ENCODE measurements at places on chromosomes 6 and 20.

DNA sequence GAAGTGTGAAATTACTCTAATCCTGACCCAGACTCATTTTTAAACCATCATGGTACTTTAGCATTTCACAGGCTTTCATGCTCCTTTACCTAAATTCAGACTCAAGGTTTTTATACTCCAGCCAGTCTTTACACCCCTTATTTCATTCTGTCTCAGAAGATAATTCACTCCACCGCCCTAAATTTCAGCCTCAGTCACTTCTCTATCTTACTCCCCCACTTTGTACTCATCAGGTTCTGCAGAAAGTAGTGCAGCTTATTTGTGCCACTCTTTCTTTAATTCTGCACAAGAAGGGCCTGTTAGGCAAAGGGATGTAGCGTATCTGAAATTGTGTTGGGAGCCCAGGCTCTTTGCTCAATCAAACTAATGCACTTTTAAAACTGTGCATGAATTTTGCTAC lies 205.5 kb downstream of the ARHGAP18 start:
- no peak for DNase-seq

GRCh38 chr6:116514111-116514510 lies 2.7 kb downstream of the CALHM5 start:
- DNase-seq = no peak

DNA sequence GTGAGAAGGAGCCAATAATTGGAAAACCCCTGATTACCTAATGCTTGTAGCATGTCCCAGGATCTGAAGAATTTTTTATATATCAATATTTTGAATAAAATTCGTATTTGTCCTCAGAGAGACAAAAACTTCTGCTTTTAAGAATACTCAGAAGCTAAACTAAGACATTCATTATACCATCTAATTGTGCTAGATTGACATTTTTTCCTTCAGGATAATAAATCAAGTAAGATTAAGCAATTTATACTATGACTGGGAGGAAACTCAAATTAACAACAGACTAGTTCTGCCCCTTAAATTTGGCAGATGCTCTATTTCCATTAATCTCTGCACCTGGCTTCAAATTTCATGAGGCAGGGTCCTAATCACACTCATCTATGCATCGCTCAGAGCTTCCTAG lies 291.4 kb downstream of the PLCB1 start:
- DNase-seq = no peak

DNA sequence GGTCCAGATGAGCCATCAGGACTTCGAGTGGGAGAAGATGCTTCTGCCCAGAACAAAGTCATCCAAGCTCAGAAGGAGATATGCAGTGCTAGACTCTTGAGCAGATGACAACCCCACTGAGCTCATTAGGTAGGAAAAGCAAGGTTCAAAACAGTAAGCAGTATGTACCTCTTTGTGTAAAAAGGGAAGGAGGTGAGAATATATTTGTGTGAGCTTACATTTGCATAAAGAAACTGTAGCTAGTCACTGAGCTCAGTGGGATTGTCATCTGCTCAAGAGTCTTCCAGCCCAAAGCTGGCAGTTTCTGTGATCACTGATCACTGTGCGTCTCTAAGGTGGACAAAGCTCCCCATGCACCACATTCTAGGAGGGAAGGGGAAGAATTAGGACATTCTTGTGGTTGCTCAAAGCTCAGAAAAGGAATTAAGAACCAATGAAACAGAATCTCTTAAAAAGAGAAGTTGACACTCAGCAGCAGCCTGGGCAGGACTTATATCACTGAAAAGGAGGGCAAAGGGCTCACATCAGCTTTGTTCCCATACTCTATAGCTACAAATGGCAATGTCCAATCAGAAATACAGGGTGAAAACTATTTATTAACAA lies 90.0 kb upstream of the MAFB start:
- no peak for DNase-seq

GRCh38 chr6:127475823-127476176 lies 16.6 kb upstream of the KIAA0408 start:
- no peak for DNase-seq

DNA sequence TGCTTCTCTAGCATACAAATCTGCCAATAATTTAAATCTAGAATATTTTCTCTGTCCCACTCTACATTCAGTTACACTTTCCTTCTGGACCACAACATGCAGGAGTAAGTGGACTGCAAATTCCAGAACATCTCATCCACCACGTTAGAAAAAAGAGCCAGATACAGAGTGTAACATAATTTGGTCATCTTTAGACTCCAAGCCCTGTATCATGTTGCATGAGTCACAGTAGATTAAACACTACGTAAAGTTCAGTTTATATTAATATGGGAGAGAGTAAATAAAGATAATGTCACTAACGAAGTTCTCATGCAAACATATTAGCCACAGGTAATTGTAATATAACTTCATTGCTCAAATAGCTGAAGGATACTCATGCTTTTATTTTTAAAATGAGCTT lies 327.0 kb downstream of the C6orf118 start:
- DNase-seq = no peak

- no peak for DNase-seq
Measured at GRCh38 chr6:4281341-4282293, 146.2 kb upstream of the ECI2 start.

DNA sequence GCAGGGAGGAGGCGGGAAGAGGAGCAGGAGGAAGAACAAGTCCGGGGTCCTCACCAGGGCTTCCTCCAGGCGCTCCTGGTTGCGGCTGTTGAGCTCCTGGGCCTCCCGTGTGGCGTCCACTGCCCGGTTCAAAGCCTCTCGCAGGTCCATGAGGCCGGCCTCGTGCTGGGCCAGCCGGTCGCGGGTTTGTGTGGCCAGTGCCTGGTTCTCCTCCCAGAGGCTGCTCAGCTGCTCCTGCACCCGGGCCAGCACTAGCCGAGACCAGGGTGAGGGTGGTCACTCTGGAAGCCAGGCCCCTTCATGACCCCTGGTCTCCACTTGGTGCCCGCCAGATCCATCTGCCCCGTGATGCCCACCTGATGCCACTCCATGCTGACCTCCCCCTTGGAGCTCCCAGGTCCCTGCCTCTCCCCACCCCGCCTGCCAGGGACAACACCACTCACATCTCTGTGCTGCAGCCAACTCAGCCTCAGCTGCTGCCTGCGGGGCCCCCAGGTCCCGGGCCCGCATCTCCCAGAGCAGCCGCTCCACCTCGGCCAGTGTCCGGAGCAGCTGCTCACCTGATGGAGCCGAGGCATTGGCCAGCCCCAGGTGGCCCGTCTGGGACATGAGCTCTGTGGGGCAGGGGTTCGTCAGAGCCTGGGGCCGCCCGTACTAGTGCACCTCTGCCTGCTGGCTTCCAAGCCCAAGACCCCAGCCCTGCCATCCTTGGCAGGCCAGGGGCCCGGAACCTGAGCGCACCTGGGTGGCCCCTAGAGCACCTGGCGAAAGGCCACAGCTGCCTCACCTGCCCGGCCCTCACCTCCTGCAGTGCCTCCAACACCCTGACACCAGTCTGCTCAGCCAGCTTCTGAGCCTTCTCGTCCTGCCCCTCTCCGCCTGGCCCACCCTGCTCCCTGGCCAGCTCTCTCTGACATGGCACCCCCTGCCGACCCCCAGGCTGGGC lies 15.9 kb downstream of the ADRM1 start:
- no peak for DNase-seq

DNA sequence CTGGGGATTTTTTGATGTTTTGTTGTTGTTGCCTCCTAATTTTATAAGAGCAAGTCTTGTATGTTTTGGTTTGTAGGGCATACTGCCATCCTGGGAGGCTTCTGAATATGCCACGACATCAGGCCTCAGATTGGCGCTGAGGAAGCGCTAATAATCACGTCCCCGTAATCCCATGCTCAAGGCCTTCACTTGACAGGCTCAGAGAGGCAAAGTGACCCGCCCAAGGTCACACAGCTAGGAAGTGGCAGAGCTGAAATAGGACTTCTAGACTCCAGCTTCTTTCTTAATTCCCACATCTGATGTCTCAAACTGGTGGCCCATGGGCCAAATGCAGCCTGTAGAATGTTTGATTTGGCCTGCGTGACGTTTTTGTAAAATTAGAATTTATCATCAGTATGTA lies 73.5 kb upstream of the PTPN1 start:
- DNase-seq = no peak

DNA sequence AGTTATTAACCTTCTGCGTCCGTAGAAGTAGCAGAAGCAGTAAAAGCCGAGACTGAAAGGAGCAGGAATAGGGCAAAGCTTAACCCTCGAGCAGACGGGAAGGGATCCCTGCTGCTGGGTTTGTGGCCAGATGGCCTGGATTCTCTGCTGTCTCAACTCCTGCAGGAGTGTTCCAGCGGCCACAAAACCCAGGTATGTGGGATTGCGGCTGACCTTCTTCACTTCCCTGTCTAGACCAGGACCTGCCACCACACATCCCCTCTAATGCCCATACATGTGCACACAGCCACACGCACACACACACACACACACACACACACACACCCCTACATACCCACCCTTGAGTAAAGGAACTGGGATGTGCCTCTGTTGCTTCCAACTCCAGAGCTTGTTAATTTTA lies 33.1 kb upstream of the TNFRSF21 start:
- no peak for DNase-seq

DNA sequence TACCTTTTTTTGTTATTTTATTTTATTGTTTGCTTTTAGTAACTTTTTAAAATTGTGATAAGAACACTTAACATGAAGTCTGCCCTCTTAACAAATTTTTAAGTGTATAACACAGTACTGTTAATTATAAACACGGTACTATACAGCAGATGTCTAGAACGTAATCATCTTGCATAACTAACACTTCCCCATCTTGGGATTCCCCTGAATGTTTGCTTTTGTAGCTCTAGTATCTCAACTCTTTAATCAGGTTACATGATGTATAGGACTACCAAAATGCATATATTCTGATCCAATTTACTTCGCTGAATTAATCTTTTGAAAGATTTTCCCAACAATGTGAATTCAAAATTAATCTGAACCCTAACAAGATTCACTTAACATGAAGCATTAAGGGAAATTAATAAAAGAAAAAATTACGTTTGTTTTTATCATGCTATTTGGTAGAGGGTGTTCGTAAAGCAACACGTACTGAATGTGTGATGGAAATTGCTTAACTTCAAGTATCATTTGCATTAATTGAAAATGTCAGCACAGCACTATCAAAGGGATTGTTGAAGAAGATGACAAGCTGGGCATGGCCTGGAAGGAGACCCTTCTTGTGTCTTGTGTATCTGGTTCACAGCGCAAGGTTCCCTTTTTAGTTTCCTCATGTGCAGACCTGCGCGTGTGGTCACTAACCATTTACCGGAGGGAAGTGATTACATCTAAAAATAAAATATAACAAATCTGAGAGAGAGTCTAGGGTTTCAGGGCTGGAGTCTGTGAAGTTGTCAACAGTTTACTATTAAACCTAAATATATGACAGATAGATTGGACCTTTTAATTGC lies 15.2 kb downstream of the COL19A1 start:
- no peak for DNase-seq

DNA sequence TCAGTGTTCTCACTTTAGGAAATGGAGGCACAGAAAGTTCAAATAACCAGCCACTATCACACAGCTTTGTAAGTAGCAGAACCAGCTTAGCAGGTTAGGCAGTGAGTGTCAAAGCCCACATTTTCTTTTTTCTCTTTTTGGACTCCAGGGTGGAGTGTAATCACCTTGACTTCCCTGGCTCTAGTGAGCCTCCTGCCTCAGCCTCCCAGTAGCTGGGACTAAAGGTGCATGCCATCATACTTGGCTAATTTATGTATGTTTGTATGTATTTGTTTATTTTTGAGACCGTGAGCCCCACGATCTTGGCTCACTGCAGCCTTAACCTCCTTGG lies 7.8 kb upstream of the NCOA3 start:
- no peak for DNase-seq

DNA sequence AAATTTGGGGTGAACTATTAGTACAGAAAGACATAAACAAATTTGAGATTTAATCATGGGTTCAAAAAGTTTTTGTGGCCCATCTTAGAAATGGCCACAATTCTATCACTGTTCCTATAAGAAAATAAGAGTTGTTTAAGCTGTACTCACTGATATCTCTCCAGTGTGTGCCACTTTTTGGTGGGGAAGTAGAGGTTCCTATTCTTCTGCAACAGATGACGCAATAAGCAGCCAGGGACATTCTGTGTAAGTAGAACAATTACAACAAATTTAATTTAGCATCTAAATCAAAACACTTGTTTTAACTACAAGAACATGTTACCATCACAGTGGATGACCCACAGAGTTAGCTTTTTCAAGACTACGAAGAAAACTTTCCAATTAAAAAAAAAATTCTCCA lies 9.9 kb downstream of the SERAC1 start:
- DNase-seq = no peak

GRCh38 chr6:89475101-89475500 lies 42.1 kb downstream of the ANKRD6 start:
- DNase-seq = no peak

DNA sequence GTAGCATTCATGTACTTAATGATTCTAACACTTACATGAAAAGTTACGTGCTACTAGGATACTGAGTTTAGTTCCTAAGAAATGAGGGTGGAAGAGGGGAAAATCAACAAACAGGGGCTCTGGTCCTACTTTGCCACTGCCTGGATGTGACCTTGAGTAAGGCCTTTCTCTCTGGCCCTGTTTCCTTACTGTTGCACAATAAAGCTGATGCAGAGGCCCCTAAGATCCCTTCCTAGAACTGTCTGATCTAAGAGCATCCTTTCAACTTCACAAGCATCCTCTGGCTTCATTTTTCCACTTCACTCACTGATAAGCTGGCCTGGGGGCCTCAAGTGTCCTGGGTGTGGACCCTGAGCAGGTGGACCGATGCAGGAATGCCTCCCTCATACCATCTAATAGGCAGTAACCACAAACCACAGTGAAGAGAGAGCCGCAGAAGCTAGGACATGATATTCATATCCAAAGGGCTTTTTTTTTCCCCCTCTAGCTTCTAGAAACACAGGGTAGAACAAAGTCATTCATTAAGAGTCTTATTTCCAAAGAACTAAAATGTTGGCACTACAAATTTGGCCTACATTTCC lies 21.6 kb downstream of the FKBP1A start:
- no peak for DNase-seq

DNA sequence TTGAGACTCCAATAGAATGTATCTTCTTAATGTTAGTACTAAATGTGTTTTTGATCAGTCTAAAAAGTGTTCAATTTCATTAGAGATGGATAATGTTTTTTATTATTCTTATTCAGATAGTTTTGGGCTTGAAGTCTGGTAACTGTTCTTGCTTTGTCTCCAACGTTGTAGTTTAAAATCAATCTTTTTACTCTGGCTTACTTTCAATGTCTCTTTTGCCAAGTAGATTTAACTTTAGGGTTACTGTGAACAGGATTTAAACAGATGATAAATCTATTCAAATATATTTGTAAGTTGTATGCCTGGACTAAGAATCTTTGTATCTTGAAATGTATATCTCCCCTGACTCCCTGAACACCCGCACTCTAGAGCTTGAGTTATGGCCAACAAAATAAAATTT lies 51.1 kb downstream of the SGK1 start:
- no peak for DNase-seq

DNA sequence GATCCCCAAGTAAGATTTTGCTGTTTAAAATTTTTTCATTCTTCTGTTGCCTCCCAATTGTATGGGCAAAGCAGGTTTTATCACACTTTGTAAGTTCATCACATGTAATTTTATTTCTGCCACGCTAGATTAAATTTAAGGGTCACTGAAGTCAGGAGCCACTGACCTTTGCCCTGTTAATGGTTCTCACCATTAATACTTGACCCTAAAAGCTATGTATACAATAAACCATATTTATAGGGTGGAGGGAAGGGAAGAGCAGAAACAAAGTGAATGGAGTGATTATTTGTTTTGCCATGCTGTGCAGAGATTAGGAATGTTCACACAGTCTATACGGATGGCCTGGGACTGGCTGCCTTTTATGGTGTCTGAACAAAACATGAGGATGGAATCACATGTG lies 186.7 kb downstream of the BMP2 start:
- no peak for DNase-seq

- DNase-seq = no peak
Measured at GRCh38 chr20:39264506-39265172, 302.5 kb downstream of the DHX35 start.
